ENCODE measurements at places on chromosomes 6 and 20.

- DNase-seq: no peak
Measured at GRCh38 chr6:115885636-115886366, 174.9 kb downstream of the FRK start.

DNA sequence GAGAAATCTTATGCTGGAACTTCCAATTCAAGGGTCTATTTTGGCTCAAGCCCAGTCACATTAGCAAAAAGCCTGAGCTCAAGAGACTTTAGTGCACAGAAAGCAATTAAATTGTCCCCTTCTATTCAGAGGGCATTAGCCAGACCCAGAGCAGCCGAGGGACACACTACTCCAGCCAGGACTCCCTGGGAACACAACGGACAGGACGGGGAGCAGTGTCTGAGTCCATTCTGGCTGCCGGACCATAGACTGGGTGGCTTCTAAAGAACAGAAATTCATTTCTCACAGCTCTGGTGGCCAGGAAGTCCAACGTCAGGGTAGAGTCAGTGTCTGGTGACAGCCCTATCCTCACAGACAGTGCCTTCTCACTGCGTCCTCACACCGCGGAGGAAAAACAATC is 78.4 kb downstream of the PRND start:
- no peak for DNase-seq

DNA sequence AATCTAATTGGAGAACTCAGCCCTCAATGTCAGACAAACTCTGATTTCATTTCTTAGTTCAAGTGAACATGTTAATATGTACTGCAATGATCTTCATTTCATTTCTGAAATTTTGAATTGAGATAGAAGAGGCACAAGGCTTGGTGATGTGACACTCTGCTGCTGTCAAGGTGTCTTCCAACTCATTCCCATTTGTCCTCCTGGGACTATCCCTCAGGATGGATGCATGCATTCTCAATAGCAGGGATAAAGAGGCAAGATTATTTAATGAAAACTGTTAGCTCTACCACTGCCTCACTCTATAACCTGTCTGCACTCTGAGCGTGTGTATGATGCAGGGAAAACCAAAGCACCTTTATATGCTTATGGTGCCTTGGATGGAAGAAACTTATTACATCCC is 78.7 kb downstream of the PLCB1 start:
- DNase-seq: no peak

DNA sequence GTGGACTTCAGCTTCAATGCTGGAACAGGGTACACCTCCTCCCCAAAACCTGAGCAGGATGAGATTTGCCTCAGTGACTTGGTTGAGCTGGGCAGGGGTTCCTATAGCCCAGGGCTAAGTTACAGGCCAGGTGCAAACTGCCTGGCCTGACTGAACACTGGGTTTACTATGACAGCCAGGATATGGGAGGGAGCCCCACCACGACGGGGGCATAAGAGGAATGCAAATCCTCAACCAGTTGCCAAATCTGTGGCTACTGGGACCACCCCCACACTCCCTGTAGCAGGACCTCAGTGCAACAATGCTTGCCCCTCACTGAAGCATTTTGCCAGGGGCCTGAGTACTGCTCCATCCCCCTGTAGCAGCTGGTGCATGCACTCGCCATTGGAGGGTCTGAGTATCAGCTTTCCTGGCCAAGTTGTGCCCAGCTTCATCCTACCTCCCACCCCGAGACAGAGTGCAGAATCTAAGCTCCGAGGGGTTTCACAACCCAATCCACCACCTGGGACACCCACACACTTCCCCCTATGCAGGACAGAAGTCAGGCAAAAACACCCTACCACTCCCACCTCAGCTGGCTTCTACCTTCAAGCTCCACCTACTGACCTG is 27.6 kb downstream of the TREML4 start:
- DNase-seq: no peak

DNA sequence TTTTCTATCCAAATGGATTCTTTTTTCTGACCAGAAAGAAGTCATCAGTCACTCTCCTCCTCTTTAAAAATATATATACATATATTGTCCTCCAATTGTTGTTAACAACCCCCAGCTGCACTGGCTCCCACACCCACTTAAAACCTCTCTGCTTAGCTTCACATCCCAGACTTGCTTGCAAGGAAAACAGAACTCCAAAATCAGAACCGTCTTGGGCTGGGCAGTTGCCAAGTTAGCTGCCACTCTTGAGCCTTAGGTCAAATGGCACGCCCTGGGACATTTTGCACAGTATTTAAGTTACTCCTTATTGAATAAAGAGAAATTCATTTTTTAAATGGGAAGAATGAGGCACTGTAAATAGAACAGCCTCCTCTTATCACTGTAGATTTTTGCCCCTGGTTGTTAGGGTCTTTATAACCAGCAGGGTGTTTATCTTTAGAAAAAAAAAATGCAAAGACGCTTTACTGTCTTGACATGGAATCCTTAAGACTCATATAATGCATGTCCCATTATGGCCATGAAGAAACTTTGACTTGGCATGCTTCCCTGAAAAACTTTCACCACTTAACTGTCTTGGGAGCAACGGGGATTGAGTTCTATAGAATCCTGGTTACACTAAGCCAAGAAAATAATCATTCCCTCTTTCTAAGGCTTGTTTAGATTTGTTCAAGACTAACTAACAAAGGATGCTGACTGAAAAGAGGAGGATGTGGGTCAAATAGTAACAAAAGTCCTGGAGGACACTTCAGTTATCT is 204.5 kb downstream of the ISM1 start:
- no peak for DNase-seq

- DNase-seq: peak; percentile 70
Measured at GRCh38 chr6:27592481-27593199, 119.7 kb upstream of the ZNF184 start.

All from AG08396 (cell line).